ENCODE measurements at places on chromosomes 3 and 15. TPM values are rescaled to one million over a fixed set of nuclear protein-coding genes. Genes with fewer than 3 reads are reported as not detected.
A peak's percentile ranks its signal among the peaks of the same experiment; 100 is the strongest.

- no peak for DNase-seq
Observed at GRCh38 chr3:87855616-87856015, 203.2 kb downstream of the CGGBP1 start.

DNA sequence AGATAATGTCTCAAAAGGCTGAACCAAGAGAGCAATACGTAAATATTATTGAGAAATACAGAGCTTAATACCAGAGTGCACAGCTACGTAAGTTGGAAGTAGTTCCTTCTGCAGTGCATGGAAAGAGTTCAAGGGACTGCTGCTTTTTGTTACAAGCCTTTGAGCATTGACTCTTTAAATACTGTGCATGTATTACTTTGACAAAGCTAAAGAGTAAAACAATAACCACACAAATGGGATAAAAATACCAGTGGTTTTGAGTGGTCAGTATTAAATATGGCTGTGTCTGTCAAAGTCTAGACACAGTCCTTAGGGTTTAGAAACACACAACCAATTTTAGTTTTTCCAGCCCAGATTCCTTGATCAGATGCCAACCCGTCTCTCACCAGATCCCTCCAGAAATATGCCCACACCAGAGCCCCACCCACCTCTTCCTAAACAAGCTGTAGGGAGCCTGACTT lies 62.1 kb downstream of the SSR3 start:
- no peak for DNase-seq

Gene CD86
- total RNA-seq: 2.0 TPM

Gene PLA2G4E
- 67.2 TPM for total RNA-seq

Gene SAMD7
- not detected for total RNA-seq

- DNase-seq: no peak
Observed at GRCh38 chr3:47515864-47516319, 2.4 kb upstream of the ELP6 start.

GRCh38 chr3:99319450-99319849 lies 318.9 kb upstream of the COL8A1 start:
- no peak for DNase-seq

DNA sequence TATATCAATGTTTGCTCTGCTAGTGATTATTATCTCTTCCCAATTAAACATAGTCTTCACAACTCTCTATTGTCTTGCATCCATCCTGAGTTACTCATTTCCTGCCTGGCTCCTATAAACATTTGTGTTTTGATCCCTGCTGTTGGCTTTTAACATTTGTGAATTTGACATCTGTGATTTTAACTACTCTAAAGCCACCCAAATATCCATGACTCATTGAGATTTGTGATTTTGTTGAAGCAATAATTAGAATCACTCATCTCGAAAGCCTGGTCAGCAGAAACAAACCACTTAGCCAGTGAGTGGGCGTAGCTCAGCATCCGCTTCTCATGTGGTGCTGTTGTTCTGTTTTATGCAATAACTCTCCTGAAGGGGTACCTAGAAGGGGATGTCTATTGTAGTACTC lies 174.3 kb upstream of the ZBTB20 start:
- no peak for DNase-seq

- DNase-seq: peak; percentile 86
Observed at GRCh38 chr3:23113455-23114171, 89.5 kb upstream of the UBE2E2 start.

DNA sequence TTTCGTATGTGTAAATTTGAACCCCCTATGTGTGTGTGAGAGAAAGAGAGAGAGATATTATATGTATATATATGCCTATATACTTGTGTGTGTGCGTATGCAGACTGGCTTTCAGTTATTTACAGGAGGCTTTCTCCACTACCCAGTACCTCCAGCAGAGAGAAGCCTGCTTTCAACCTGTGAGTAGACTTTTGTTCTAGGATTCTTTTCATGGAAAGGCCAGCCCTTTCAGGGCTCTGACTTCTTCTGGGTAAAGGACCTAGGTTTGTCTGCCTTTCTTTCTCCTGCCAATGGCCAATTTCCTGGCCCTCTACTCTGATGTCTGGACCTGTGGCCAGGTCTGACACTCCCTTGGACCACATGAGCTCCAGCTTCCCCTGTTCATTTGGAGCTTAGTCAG lies 23.8 kb downstream of the LRRC28 start:
- DNase-seq: no peak

DNA sequence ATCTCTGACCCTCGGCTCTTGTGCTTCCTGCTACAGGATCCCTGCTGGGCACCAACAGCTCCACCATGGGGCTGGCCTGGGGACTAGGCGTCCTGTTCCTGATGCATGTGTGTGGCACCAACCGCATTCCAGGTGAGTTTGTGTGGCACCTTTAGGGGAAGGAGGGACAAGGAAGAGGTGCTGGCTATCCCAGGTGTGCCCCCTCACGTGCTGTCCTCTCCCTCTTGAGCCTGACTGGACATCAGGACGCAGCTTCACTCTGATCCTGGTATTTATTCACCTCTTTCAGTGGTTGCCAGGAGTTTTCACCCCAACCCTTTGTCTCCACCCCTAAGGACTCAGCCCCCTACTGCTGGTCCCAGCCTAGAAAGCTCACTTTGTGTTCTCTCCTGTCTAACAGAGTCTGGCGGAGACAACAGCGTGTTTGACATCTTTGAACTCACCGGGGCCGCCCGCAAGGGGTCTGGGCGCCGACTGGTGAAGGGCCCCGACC lies 960 bp downstream of the THBS1 start:
- DNase-seq: peak; percentile 92

Gene EFHB
- total RNA-seq: 0.88 TPM

DNA sequence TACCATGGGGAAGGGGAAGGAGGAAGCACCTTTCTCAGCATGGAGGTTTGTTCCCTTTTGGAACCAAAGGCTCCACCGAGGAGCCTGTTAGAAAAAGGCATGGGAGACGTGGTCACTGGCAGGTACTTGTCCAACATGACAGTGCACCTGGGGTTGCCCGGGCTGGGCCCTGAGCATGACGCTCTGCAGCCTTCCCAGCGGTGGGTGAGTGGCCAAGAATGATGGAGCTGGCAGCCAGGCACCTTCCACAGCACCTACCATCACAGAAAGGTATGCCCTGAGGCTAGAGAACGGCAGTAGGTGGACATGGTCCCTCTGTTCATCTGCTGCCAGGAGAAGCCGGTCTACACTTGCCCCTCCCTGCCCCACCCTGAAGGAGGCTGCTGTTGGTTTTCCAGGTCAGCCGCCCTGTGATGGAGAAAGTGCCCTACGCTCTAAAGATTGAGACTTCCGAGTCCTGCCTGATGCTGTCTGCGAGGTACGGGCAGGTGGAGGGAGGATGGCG lies 29.0 kb upstream of the NR2C2 start:
- DNase-seq: no peak

Gene COL6A5
- total RNA-seq: not detected

GRCh38 chr15:89784686-89784960 lies 8.5 kb downstream of the MESP2 start:
- no peak for DNase-seq

DNA sequence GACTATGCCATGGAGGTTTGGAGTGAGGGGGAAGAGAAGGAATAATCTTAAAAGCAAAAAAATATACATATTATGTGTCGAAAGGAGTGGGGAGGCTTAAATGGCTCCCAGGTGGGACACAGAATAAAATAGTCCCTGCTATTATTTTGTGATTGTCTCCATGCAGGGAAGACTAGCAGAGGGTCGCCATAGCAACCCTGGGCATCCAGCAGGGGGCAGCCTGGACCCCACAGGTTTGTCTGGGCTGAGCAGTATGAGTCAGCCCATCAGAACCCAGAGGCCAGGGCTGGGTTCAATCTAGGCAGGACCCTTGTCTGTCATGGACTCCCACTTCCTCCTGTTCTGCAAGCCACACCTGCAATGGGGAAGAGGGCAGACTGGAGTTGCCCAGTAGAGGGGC lies 17.6 kb upstream of the LINGO1 start:
- no peak for DNase-seq

DNA sequence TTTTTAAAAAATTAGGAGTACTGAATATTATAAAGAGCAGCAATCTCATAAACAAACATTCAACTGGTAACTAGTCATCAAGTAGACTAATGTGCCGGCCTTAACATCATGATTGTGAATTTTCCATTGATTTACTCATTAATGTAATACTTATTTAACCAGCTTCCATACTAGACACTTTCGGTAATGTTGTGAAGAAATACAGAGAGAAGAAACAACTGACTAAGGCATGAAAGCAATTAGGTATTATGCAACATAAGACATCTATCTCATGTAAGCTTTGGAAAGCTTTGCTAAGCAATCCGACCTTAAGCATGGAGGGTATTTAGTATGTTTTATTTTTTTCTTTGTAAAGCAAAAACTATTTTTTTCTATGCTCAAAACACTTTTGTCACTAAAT lies 108.0 kb downstream of the IL1RAP start:
- no peak for DNase-seq

Gene CHDH
- total RNA-seq: 4.6 TPM

DNA sequence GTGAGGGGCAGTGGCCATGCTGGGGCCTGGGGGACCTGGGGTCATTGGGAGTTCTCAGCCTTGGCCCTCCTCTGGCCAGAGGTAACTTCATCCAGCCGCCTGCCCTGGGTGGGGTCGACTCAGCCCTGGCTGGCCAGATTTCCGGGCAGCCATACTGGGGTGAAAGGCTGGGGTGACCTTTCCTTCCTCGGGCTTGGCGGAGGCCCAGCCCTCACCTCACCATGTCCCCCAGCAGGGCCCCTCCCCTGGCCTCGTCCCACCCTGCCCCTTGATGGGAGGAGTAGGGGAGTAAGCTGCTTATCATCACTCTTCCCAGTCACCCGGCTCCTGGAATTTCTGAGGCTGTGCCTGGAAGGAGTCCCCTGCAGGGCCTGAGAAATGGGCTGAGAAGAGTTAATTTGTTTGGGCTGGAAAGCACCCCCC lies 5.4 kb downstream of the SEMA3F start:
- DNase-seq: no peak

Gene TIGIT
- not detected for total RNA-seq

GRCh38 chr3:41208507-41209220 lies 9.4 kb downstream of the CTNNB1 start:
- no peak for DNase-seq

DNA sequence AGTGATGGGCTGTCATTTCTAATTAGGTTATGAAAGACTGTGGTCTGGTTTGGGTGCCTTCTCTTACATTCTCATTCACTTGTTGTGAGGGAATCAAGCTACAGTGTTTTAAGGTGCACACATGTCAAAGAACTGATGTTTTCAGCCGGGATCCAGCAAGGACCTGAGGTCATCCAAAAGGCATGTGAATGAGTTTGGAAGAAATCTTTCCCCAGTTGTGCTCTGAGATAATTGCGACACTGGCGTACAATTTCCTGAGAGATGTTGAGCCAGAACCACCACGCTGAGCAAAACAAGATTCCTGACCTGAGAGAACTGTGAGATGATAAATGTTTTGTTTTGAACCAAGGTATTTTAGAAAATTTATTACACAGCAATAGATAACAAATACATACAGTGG lies 295.3 kb upstream of the SLITRK3 start:
- no peak for DNase-seq

Gene FOXB1
- total RNA-seq: not detected

DNA sequence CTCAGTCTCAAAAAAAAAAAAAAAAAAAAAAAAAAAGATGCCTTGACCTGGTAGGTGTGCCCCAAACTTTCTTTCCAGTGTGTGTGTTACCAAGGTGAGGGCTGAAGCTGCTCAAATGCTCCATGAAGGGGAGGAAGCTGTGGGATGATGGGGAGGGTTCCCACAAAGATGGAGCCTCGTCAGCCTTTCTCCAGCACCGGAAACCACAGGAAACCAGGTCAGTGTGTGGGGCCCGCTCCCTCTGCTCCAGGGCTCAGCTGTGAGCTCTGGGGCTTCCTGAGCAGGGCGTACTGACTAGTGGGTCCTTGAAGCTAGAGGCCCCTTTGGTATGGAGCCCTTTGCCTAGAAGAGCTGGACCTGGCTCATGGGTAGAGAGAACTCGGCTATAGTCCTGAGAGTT lies 681 bp upstream of the IL17RE start:
- no peak for DNase-seq

DNA sequence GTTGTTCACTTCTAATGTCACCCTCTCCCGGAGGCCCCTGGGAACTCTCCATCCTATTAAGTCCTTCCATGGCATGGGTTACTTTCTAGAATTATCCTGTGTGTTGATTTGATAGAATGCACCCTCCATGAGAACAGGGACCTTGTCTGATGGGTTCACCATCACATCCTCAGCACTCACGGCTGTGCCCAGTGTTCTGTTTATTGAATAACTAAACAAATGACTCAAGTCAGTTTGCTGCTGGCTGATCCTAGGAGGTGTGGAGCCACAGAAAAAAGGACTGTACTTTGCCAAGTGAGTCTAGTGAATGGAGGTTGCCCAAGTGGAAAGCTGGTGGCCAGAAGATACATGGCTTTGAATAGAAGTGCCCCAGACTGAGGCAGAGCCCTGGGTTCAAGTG lies 48.5 kb upstream of the RAB6B start:
- DNase-seq: peak; percentile 60

Gene WDR49
- not detected for total RNA-seq

- peak; percentile 90 for DNase-seq
Observed at GRCh38 chr15:89088605-89089315, 504 bp downstream of the ABHD2 start.

GRCh38 chr15:32652178-32652577 lies 10.7 kb downstream of the SCG5 start:
- DNase-seq: no peak

DNA sequence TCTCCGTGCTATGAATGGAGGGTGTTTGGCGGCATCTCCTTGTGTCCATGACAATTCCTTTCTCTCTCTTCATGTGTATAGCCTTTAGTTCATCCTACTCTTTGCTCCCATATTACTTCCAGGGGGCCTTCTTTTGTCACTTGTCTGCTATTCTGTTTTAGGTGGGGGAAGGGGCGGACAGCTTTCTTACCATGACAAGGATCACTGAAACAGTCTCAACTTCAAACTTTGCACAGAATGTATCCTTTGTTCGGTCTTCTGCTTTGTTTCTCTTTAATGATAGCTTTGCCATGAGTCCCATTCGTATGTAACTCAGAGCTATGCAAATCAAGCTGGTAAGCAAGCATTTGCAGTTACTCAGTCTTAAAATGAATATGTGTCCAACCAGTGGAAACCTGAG lies 294.2 kb downstream of the TIGIT start:
- no peak for DNase-seq

DNA sequence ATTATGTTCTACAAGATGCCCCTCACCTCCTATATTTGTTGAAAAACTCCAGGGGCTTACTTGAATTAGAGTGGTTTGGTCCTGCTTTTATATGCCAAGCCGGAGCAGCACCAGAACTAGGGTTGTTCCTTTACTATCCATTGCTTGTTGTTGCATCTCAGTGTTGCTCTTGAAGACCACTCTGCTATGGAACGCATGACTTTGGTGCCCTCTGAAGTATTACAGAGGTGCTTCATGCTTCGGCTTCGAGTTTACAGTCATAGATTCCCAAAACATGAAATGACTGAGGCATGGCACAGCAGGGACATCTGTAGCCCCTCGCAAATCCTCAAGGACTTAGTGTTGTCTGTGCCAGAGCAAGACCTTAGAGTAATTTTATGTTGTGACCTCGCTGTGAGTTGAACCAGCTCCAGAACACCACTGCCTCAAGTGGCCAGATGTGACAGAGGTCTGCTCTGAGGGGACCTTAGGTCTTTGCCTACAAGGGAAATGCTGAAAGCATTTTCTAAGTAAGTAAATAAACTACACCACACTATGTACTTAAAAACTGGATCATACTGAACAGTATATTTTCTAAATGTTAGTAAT lies 67.2 kb upstream of the SIAH2 start:
- no peak for DNase-seq

Gene MEGF11
- 6.2 TPM for total RNA-seq

GRCh38 chr3:177329854-177330253 lies 132.6 kb upstream of the TBL1XR1 start:
- DNase-seq: no peak
